ENCODE measurements at places on chromosomes 1 and 21. TPM values are rescaled to one million over a fixed set of nuclear protein-coding genes. Genes with fewer than 3 reads are reported as not detected.

Gene PDZK1IP1
- polyA plus RNA-seq: not detected

Gene PKLR
- polyA plus RNA-seq: not detected

Gene CDC42SE1
- 107 TPM for polyA plus RNA-seq

Gene ANGPTL3
- not detected for polyA plus RNA-seq

Gene CENPS
- polyA plus RNA-seq: 16.5 TPM

Gene SLC16A4
- polyA plus RNA-seq: 0.50 TPM

Gene WNT9A
- 1.4 TPM for polyA plus RNA-seq

Gene FAM72A
- 2.2 TPM for polyA plus RNA-seq

Gene FMO3
- not detected for polyA plus RNA-seq

Gene S100A2
- not detected for polyA plus RNA-seq

Gene TP73
- polyA plus RNA-seq: not detected

Gene NUDT4B
- polyA plus RNA-seq: 6.6 TPM

Gene KCNK1
- polyA plus RNA-seq: 1.8 TPM

Gene FCER1A
- not detected for polyA plus RNA-seq

Gene CHI3L1
- not detected for polyA plus RNA-seq

Gene DEPDC1
- polyA plus RNA-seq: 2.4 TPM

Gene SLC5A3
- polyA plus RNA-seq: 18.2 TPM

Gene ARHGAP30
- not detected for polyA plus RNA-seq

Gene C1orf94
- polyA plus RNA-seq: 0.72 TPM

Gene TMPRSS15
- 0.18 TPM for polyA plus RNA-seq

Gene CRB1
- polyA plus RNA-seq: 2.3 TPM

Gene PADI2
- 1.6 TPM for polyA plus RNA-seq

Gene CFHR5
- not detected for polyA plus RNA-seq

Gene NGF
- polyA plus RNA-seq: not detected

Gene TLR5
- polyA plus RNA-seq: not detected

Gene GBP6
- polyA plus RNA-seq: not detected

Gene FALEC
- polyA plus RNA-seq: not detected

Gene CALML6
- polyA plus RNA-seq: not detected

Gene UBXN10
- polyA plus RNA-seq: 0.82 TPM

Gene CD55
- 1.3 TPM for polyA plus RNA-seq

Gene SFN
- not detected for polyA plus RNA-seq

Gene SPRR1A
- not detected for polyA plus RNA-seq

Gene CYP4Z1
- not detected for polyA plus RNA-seq

Gene MAN1C1
- polyA plus RNA-seq: 0.66 TPM

Gene MYOG
- polyA plus RNA-seq: not detected

Gene FAM43B
- 0.52 TPM for polyA plus RNA-seq

Gene FMO5
- not detected for polyA plus RNA-seq

Gene CLDN17
- not detected for polyA plus RNA-seq

Gene DMRTA2
- 0.22 TPM for polyA plus RNA-seq

Gene VCAM1
- polyA plus RNA-seq: 3.2 TPM

Gene DCDC2B
- polyA plus RNA-seq: not detected

Gene CFHR2
- not detected for polyA plus RNA-seq

Gene TNNT2
- polyA plus RNA-seq: not detected

Gene MACO1
- polyA plus RNA-seq: 56.6 TPM

Gene FTCD
- 1.4 TPM for polyA plus RNA-seq

Gene KCND3
- 7.8 TPM for polyA plus RNA-seq

Gene CBR3
- not detected for polyA plus RNA-seq

Gene CELA2A
- not detected for polyA plus RNA-seq

Gene PYGO2
- 16.6 TPM for polyA plus RNA-seq

All from neural cell (in vitro differentiated cells).